ENCODE measurements at places on chromosomes 12 and 14.
A peak's percentile ranks its signal among the peaks of the same experiment; 100 is the strongest.

GRCh38 chr12:10456856-10457255, 3.7 kb upstream of the KLRC1 start:
- no peak for DNase-seq

GRCh38 chr14:82757776-82758175, 1224.1 kb upstream of the SEL1L start:
- DNase-seq = no peak

- no peak for DNase-seq
These were observed 1.2 kb downstream of the VWF start for GRCh38 chr12:6123258-6123657.

- DNase-seq = no peak
These were observed 76.4 kb upstream of the TMEM132C start for GRCh38 chr12:128190614-128191013.

- no peak for DNase-seq
These were observed 231.2 kb downstream of the PDZRN4 start for GRCh38 chr12:41419131-41419893.

DNA sequence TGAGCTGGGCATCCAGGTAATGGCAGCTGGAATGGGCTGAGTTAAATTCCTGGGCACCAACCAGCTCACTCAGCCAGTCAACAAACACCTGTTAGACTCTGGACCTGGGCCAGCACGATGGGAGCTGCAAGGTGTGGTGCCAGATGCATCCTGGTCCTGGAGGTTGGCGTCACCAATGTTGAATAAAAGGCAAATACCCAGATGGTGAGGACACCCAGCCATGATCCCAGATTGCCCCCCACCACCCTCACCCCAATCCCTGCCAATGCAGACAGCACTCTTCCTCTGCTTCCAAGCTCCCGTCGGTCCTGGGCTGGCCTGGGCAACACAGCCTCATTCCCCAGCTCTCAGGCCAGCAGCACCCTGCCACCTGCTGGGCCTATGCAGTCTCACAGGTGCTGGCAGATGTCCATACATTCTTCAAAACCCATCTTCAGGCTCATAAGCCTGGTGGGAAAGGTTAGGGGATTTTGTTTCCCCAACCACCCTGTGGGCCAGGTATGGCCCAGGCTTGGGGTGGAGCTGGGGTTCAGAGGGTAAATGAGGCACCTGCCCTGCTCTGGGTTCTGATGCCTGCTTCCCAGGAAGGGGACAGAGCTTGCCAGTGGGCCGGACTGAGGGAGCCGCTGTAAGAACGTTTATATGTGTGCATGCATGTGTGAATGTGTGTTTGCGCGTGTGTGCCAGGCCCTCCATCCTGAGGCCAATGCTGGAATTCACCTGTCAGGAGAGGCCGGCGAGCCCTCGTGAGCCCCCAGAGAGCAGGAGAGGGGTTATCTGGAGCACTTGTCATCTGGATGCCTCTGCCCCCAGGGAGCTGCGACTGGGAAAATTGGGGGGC, 58.0 kb downstream of the LGMN start:
- peak; percentile 53 for DNase-seq

- DNase-seq = no peak
These were observed 9.4 kb downstream of the EMG1 start for GRCh38 chr12:6980075-6980474.

DNA sequence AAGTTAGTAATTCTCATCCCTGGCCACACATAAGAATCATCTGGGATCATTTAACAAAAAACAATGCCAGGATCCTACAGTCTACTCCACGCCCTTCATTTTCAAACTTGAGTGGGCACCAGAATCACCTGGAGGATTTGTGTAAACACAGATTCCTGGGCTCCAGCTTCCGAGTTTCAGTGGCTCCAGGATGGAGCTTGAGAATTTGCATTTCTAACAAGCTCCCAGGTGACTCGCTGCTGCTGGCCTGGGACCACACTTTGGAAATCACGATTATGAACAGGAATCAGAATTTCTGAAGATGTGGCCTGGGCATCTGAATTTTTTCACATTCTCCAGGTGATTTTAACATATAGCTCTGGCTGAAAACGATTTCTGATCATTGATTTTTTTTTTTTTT, 234.8 kb downstream of the CACNA1C start:
- DNase-seq = no peak

DNA sequence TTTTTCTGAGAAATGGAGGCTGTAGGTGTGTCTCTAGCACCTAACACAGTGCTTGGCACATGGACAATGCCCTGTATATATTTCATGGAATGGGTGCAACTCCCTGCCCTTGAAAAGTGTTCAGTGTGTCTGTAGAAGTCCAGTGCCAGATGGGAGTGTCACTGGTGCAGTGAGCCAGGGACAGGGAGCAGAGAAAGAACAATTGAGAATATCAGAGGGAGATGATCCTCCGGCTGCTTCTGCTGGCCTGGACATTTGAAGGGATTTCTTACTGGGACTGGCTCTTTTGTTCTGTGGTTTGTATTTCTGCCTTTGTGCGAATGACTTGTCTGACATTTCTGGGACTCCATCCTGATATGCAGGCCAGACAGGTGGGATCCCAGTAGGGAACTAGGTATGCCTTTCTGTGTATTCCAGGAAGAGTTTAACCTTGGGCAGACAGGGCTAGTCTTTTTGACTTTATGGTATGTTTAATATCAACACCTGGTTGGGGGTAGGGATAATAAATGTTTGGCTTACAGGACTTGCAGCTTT, 328.0 kb downstream of the NRXN3 start:
- no peak for DNase-seq

DNA sequence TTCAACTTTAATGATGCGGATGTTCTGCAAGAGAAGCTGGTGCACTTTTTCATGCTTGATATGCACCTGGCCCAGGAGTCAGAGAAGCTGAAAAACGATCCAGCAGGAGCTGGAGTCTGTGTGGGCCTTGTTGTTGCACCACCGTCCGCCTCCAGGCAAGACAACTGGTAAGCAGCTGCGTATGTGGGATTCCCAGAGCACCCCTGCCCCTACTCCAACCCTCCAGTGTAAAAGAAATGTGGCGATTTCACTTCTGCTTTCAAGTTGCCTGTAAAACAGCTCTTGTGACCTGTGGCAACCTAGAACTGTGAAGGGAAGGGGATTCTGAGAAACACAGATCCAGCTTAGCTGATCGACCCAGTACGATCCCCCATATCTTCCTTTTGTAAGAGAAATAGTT, 154.1 kb upstream of the PELI2 start:
- DNase-seq = no peak

GRCh38 chr14:80977221-80977620, 21.8 kb downstream of the TSHR start:
- DNase-seq = no peak

- DNase-seq = peak; percentile 91
These were observed 7.9 kb downstream of the GABARAPL1 start for GRCh38 chr12:10220398-10221077.

GRCh38 chr14:78764240-78764639, 594.1 kb downstream of the NRXN3 start:
- DNase-seq = no peak

DNA sequence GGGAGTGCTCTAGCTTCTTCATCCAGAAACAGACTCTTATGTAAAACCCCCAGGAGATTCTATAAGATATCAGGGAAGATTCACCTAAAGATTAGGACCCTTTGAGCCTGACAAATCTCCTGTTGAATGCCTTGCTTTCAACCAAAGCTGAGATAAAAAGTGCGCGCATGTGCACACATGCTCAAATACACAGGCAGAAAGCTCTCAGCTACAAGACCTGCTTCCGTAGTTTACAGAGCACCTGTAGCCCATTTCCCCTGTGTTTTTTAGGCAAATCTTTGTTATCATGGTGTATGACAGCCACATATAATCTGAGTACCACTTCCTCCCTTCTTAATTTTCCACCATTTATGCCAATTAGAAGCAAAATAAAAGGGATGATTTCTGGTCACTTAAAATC, 866.9 kb downstream of the NRXN3 start:
- no peak for DNase-seq

DNA sequence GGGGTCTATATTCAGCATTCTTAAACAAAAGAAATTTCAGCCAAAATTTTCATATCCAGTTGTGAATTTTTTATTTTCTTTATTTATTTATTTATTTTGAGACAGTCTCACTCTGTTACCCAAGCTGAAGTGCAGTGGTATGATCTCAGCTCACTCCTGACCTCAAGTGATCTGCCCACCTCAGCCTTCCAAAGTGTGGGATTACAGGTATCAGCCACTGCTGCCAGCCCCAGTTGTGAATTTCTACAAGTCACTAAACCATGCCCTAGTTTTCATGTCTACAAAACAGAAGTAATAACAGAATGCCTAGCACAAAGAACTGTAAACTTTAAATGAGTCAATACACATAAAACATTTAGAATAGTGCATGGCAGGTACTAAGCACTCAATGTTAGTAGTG, 254.2 kb downstream of the C12orf50 start:
- DNase-seq = no peak

DNA sequence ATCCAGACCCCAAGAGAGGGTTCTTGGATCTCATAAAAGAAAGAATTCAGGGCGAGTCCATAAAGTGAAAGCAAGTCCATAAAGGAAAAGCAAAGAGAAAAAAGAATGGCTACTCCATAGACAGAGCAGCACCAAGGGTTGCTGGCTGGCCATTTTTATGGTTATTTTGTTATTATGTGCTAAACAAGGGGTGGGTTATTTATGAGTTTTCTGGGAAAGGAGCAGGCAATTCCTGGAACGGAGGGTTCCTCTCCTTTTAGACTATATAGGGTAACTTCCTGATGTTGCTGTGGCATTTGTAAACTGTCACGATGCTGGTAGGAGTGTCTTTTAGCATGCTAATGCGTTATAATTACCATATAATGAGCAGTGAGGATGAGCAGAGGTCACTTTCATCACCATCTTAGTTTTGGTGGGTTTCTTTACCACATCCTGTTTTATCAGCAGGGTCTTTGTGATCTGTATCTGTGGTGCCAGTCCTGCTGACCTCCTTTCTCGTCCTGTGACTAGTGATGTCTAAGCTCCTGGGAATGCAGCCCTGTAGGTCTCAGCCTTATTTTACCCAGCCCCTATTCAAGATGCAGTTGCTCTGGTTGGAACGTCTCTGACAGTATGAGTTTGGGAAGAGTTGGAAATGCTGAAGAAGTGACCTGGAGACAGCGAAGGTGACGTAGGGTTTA, 100.5 kb downstream of the ZNF664 start:
- no peak for DNase-seq

GRCh38 chr14:91351512-91351862, 66.1 kb downstream of the CCDC88C start:
- DNase-seq = no peak

DNA sequence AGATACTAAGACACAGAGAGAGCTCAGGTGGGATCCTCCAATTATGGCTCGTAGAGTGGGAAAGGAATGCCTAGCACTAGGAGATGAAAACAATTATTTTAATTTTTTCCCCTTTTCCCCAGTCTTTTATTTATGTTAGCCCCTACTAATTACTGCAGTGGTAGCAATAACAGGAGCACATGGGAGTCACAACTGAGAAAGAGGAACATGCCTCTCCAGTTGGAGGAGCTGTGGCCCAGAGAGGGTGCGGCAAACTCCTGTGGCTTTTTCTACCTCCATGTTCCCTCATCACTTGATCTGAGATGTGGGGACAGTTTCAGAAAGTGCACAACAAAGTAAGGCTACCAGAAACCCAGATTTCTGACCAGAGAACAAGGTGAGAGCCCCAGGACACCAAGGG, 25.9 kb upstream of the POC1B start:
- DNase-seq = no peak

- DNase-seq = no peak
These were observed 11.4 kb upstream of the BCAT1 start for GRCh38 chr12:24960222-24960855.

- DNase-seq = no peak
These were observed 79.8 kb upstream of the FSCB start for GRCh38 chr14:44586910-44587309.

- no peak for DNase-seq
These were observed 55.2 kb downstream of the PELI2 start for GRCh38 chr14:56173365-56173922.

DNA sequence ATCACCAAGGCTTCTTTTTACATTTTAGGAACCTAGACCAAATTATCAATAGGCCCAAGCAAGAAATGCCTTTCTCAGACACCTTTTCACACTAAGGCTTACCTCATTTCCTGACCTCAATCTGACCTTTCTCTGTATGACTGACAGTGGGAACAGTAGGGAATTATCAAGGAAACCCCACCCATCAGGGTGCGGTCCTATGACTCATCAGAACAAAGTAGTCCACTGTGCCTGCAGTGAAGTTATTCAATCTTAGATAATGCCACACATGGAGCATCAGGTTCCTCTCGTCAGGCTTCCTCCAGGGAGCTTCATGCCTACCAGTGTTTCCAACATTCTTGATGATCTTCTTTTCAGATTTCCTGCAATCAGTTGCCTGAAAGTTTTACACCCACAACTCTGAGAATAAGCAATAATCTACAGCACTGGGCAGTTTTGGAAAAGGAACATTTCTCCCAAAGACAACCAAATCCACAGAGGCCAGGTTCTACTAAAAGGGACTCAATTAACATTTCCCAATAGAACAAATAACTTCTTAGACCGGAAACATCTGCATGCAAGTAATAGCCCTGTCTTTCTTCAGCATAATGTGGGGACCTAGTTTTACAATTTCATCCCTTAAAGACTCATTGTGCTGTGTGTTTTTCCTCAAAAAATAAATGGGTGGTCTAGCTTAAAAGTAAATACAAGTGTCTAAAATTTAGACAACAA, 35.9 kb upstream of the TMTC2 start:
- DNase-seq = no peak

GRCh38 chr12:89943463-89943862, 234.8 kb upstream of the ATP2B1 start:
- DNase-seq = no peak

DNA sequence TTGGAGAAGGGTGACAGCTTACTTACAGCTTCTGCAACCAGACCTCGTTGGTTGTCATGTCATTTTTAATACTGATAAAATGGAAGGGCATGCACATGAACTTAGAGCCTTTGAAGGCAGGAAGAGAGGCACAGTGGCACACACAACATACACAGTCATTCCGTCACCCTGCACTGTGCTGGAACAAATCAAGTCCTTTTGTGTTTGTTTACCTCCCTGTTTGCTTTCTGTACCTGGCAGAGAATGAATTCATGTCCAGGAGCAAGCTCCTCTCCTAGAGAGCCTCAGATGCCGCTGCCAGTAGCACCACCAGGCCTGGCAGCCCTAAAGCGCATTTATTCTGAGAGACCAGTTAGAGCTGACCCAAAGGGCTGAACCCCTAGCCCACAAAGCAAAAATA, 460.3 kb downstream of the EGLN3 start:
- no peak for DNase-seq
